CD4-positive, alpha-beta memory T cell (primary cell): ENCODE measurements at places on chromosomes 3 and 15. TPM values are rescaled to one million over a fixed set of nuclear protein-coding genes. Genes with fewer than 3 reads are reported as not detected.
A peak's percentile ranks its signal among the peaks of the same experiment; 100 is the strongest.

The ACSBG1 gene
- not detected for total RNA-seq

The ZNF717 gene
- 13.0 TPM for total RNA-seq

- DNase-seq, result no peak
- no peak overlapping the region for H3K4me3 ChIP-seq
- no peaks in the 10 kb centered on the region for H3K4me1 ChIP-seq
- H3K27me3 ChIP-seq, result peaks cover 9% of the 10 kb centered on the region
- no peak overlapping the region for H3K27ac ChIP-seq
- H3K36me3 ChIP-seq, result no peaks in the 10 kb centered on the region
Measured at GRCh38 chr3:58299839-58300516, 6.1 kb upstream of the RPP14 start.

DNA sequence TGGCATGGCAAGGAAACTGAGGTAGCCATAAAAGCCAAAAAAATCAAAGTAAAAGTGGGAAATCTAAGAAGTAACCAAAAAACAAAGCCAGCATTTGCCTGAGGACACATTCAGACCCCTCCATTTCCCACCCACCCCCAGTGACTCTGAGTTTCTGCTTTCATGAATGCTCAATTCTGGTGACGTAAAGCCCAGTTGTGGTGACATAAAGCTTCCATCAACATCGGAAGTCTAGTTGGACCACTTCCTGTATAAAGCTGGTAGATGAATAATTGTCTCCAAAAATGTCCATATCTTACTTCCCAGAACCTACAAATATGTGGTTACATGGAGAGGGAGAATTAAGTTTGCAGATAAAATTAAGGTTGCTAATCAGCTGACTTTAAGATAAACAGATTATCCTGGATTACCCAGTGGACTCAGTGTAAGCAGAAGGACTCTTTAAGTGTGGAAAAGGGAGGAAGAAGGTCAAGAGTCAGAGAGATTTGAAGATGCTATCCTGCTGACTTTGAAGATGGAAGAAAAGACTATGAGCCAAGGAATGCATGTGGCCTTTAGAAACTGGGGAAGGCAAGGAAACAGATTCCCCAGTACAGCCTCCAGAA is 62.0 kb upstream of the ST3GAL6 start:
- no peaks in the 10 kb centered on the region for H3K36me3 ChIP-seq
- DNase-seq, result no peak
- H3K4me1 ChIP-seq, result no peaks in the 10 kb centered on the region
- no peaks in the 10 kb centered on the region for H3K27me3 ChIP-seq
- no peak overlapping the region for H3K27ac ChIP-seq

- H3K4me1 ChIP-seq, result peaks cover 86% of the 10 kb centered on the region
- peak overlapping the region; percentile 38 for H3K27ac ChIP-seq
- no peak overlapping the region for H3K4me3 ChIP-seq
- no peaks in the 10 kb centered on the region for H3K27me3 ChIP-seq
- no peak for DNase-seq
- no peaks in the 10 kb centered on the region for H3K36me3 ChIP-seq
Measured at GRCh38 chr3:98553021-98553563, 21.3 kb downstream of the GPR15 start.

GRCh38 chr15:79091204-79091867 is 756 bp upstream of the RASGRF1 start:
- H3K4me3 ChIP-seq, result no peak overlapping the region
- H3K27me3 ChIP-seq, result peaks cover 15% of the 10 kb centered on the region
- DNase-seq, result no peak
- no peaks in the 10 kb centered on the region for H3K36me3 ChIP-seq

DNA sequence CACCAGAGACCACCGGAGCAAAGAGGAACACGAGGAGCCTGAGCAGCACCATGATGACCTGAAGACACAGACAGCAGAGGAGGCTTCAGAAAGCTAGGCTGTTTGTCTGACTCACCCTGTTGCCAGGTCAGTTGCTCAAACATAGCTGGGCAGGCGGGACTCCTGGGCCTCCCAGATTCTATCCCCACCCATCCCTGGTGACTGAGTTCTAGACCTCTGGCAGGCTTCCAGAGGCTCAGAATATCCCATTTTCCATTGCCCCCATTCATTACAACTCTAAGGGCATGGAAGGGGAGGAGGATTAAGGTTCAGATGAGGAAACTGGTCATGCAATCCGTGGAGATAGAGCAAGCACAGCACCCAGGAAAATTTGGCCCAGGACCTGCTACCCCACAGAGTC is at the start of gene CDHR4:
CDHR4 (minus strand) TSS at position 113 of the 400 bp plus-strand sequence; CDS start at position 52, 61 bp downstream.
- no peaks in the 10 kb centered on the region for H3K36me3 ChIP-seq
- no peak within 1 kb of the TSS for H3K27ac ChIP-seq
- no peak within 1 kb of the TSS for H3K4me3 ChIP-seq
